ENCODE measurements at places on chromosomes 3 and 15.

DNA sequence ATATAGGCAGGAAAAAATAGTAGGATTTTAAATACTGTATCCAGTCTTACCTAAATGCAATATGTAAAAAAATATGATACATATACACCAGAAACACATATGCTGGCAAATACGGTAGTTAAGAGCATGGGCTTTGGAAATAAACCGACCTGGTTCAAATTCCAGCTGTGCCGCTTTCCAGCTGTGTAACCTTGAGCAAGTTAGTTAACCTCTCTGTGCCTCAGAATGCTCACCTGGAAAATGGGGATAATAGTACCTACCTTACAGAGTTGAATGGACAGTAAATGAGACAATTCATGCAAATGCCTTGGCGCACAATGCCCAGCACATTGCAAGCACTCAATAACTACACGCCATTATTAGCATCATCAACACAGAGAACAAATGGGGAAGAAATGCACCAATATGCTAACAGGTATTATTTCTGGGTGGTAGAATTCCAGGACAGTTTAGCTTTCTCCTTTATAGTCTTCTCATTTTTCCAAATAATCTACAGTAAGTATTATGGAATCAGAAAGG lies 50.6 kb downstream of the SUMF1 start:
- no peaks in the 10 kb centered on the region for H3K27me3 ChIP-seq
- peaks cover 23% of the 10 kb centered on the region for H3K4me1 ChIP-seq
- H3K4me3 ChIP-seq = no peak overlapping the region
- H3K36me3 ChIP-seq = peaks cover 29% of the 10 kb centered on the region

GRCh38 chr3:136929977-136930670 lies 27.7 kb upstream of the IL20RB start:
- peaks cover 44% of the 10 kb centered on the region for H3K36me3 ChIP-seq
- no peak overlapping the region for H3K27ac ChIP-seq
- no peaks in the 10 kb centered on the region for H3K27me3 ChIP-seq
- no peak for DNase-seq
- no peak overlapping the region for H3K4me3 ChIP-seq

GRCh38 chr15:101391981-101392640 lies 97.1 kb upstream of the SNRPA1 start:
- no peaks in the 10 kb centered on the region for H3K36me3 ChIP-seq
- no peak overlapping the region for H3K4me3 ChIP-seq
- no peak for DNase-seq
- no peak overlapping the region for H3K27ac ChIP-seq

GRCh38 chr15:78208887-78209645 lies 25.3 kb downstream of the ACSBG1 start:
- no peaks in the 10 kb centered on the region for H3K36me3 ChIP-seq
- H3K27ac ChIP-seq = no peak overlapping the region
- no peak for DNase-seq
- H3K27me3 ChIP-seq = peaks cover 17% of the 10 kb centered on the region
- no peak overlapping the region for H3K4me3 ChIP-seq

DNA sequence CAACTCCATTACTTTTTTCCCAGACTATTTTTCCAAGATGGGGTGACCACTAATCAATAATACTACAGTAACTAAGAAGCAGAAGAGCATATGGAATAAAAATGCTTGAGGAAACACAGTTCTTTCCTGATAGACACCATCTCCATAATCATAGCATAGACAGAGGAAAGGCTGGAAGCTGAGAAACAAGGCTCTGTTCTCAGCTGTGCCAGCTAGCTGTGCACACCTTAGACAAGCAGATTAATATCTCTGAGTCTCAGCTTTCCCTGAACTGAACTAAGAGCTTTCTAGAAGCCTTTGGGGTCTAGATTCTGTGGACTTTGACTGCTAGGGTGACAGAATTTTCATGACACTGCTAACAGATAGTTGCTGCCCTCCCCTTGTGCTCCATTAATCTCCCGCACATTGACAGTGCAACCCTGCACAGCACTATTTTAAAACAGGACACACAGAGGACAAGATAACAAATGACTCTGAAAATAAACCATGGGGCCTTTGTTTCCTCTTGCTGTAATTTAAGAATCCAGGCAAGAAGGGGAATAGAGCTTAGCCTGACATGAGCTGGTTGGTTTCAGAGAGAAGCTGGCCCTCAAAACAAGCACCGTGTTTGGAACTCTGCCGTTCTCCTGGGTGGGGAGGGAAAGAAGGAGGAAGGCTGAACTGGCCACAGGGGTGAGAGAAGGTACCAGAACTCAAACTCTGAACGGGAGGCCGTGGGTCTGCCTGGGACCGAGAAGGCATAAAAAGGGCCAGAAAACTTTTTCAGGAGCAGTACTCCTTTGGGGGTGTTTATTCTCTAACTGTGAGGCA lies 67.4 kb downstream of the ATP13A5 start:
- no peaks in the 10 kb centered on the region for H3K36me3 ChIP-seq
- H3K27ac ChIP-seq = no peak overlapping the region
- no peak overlapping the region for H3K4me3 ChIP-seq
- H3K4me1 ChIP-seq = no peaks in the 10 kb centered on the region

GRCh38 chr3:170309046-170309445 lies 48.5 kb upstream of the SKIL start:
- DNase-seq = no peak
- no peak overlapping the region for H3K4me3 ChIP-seq
- H3K4me1 ChIP-seq = no peaks in the 10 kb centered on the region
- H3K27me3 ChIP-seq = no peaks in the 10 kb centered on the region
- no peaks in the 10 kb centered on the region for H3K36me3 ChIP-seq
- H3K27ac ChIP-seq = no peak overlapping the region

- H3K4me1 ChIP-seq = no peaks in the 10 kb centered on the region
- no peak for DNase-seq
These were observed 22.5 kb downstream of the LRTM1 start for GRCh38 chr3:54905261-54905888.

GRCh38 chr3:112734736-112735350 lies 93.9 kb upstream of the CCDC80 start:
- H3K27me3 ChIP-seq = no peaks in the 10 kb centered on the region
- H3K4me3 ChIP-seq = no peak overlapping the region
- H3K36me3 ChIP-seq = no peaks in the 10 kb centered on the region
- H3K27ac ChIP-seq = peak overlapping the region; percentile 2
- H3K4me1 ChIP-seq = peaks cover 38% of the 10 kb centered on the region

GRCh38 chr3:134428401-134428800 lies 54.2 kb upstream of the AMOTL2 start:
- no peaks in the 10 kb centered on the region for H3K4me1 ChIP-seq

DNA sequence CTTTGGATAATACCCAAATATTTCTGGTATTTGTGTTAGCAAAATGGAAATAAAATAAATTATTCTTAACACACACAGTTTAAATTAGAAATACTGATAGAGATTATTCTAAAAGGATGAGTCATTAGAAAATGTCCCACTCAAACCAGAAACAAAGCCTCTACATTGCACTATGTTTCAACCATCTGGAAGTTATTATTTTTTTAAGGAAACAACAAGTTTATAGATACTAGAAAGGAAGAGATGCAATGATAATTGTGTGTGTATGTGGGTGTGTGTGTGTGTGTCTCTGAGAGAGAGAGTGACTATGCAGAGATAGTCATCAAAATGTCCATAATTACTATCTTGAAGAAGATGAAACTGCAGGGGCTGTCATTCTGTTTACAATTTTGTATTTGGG lies 1340.5 kb downstream of the ROBO1 start:
- no peaks in the 10 kb centered on the region for H3K36me3 ChIP-seq
- no peak overlapping the region for H3K27ac ChIP-seq
- no peak overlapping the region for H3K4me3 ChIP-seq
- no peak for DNase-seq
- H3K4me1 ChIP-seq = no peaks in the 10 kb centered on the region

DNA sequence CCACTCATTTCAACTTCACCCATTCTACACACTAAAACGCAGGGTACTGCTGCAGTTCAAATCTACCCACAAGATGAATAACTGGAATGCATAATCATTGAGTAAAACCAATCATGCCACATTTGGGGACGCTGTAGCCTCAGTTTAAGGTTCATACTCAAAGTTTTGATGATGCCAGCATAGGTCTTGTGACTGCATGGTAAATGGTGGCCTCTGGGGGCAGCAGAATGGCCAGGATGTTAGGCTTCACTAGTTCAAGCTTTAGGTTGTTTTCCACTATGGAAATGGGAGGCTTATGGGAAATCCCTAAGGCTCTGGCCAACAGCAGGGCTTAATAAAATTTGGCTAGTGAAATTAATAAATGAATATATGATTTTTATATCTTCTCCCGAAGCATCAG lies 104.3 kb upstream of the TSC22D2 start:
- no peak for DNase-seq
- H3K4me1 ChIP-seq = no peaks in the 10 kb centered on the region
- H3K27ac ChIP-seq = no peak overlapping the region

DNA sequence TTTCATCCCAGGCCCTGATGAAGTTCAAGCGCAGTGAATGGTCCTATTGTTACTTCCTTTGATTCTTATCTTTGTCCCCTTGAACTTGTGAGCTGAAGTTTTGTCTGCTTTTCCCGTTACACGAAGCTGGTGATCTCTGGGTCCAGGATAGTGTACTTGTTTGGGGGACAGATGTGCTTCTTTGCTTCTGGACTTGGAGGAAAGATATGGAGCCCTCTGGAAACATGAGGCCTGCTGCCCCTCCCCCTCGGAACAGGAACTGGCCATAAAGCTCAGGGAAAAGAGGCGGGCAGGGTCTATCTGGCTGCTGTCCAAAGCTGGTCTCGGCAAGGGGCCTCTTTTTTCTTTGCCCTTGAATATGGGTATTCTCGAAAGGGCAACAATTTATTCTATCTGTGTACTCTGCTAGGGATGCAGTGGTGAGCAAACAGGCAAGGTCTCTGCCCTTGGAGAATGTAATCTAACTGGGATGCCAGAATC lies 47.6 kb downstream of the IDH2 start:
- H3K36me3 ChIP-seq = no peaks in the 10 kb centered on the region
- peaks cover 13% of the 10 kb centered on the region for H3K4me1 ChIP-seq
- no peaks in the 10 kb centered on the region for H3K27me3 ChIP-seq
- H3K27ac ChIP-seq = no peak overlapping the region

GRCh38 chr3:46845397-46845859 lies 17.8 kb downstream of the MYL3 start:
- H3K36me3 ChIP-seq = peaks cover 2% of the 10 kb centered on the region
- no peak overlapping the region for H3K27ac ChIP-seq
- H3K4me3 ChIP-seq = peak overlapping the region; percentile 58
- H3K4me1 ChIP-seq = peaks cover 4% of the 10 kb centered on the region
- H3K27me3 ChIP-seq = peaks cover 34% of the 10 kb centered on the region

DNA sequence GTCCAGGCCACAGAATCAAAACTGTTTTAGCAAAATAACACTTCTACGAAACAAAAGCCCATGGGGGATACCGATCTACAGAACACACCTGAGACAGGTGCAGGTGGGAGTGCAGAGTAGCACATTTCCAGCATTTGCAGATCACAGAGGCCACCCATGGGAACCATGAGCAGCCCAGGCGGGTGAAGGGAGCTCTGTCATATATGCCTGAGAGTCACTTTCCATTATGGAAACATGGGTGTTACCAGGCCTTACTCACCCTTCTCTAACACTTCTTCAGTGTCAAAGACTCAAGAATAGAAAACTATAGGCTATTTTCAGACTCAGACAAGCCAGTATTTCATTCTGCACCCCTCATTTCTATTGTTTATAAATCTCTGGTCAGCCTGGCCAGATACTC lies 3.5 kb downstream of the PLA1A start:
- no peaks in the 10 kb centered on the region for H3K36me3 ChIP-seq
- DNase-seq = no peak
- peaks cover 36% of the 10 kb centered on the region for H3K4me1 ChIP-seq
- no peak overlapping the region for H3K4me3 ChIP-seq
- H3K27ac ChIP-seq = no peak overlapping the region
- no peaks in the 10 kb centered on the region for H3K27me3 ChIP-seq

DNA sequence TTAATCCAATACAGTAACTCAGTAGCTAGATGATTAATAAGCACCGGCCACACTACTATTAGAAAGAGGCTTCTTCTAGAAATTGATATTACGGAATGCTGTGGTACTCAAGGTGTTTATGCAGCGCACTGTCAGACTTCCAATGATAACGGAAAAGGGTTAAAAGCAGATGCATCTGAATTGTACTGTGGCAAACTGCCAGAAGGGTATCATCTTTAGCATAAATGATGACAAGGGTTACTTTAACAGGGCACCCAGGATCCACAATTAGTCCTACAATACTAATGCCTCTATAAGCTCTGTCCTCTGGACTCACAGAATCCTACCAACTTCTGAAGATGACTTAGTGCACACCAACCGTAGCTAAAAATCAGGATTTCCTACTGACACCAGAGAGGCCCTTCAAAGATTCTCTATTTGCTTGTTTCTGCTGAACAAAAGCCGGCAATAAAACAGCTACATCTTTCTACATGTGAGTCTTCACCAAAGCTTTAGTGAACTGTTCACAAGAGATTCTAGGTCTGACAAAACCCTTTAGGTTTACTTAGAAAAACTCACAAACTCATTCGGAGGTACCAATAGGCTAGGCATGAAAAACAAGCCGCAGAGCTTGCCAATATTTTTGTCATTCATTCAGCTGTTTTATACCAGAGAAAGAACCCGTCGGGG lies 7.1 kb downstream of the SATB1 start:
- peak overlapping the region; percentile 75 for H3K27ac ChIP-seq
- DNase-seq = no peak
- peak overlapping the region; percentile 57 for H3K4me3 ChIP-seq

- no peak overlapping the region for H3K4me3 ChIP-seq
- peaks cover 25% of the 10 kb centered on the region for H3K27me3 ChIP-seq
- peaks cover 2% of the 10 kb centered on the region for H3K4me1 ChIP-seq
- H3K27ac ChIP-seq = no peak overlapping the region
These were observed 23.2 kb upstream of the TM4SF1 start for GRCh38 chr3:149400645-149401044.

- no peak for DNase-seq
- peaks cover 2% of the 10 kb centered on the region for H3K36me3 ChIP-seq
- no peaks in the 10 kb centered on the region for H3K4me1 ChIP-seq
- no peak overlapping the region for H3K27ac ChIP-seq
These were observed 54.3 kb downstream of the BDH1 start for GRCh38 chr3:197501496-197501878.
